Muscle of back (tissue), 13 donors: ENCODE measurements at places on chromosomes 16 and 17.

- no peak for DNase-seq
Observed at GRCh38 chr17:3890878-3891219, 2.0 kb downstream of the CAMKK1 start.

DNA sequence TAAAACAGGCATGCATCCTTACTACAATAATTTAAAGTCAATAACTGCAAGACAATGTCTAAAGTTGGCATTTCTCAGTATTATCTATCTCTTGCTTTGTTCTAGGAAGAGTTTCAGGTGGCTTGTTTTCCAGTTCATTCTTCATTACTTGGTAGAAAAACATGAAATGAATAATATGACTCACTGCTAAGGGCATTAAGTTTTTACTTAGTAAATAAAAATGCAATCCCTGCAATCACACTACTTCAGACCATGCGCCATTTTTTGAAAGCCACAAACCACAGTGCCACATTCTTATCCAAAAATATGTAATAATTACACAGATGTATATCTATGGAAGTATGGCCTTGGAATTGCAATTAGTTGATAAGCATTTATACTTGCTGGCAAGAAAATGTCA lies 55.4 kb downstream of the CREBBP start:
- DNase-seq = no peak

DNA sequence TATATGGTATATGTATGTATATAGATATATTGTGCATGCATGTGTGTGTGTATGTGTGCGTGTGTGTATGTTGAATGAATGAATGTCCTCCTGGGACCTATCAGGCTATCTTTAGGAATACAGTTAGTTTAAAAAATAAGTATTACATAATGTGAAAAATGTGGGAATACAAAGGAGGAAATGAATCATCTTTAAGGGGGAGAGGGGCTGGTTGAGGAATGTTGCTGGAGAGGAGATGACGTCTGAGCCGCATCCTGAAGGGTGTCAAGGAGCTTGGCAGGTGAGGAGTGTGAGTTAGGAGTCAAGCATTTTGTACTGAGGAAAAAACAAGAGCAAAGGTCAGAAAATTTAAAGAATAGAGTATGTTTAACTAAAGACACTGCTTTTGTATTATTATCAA lies 62.4 kb upstream of the NLK start:
- DNase-seq = peak; percentile 35

DNA sequence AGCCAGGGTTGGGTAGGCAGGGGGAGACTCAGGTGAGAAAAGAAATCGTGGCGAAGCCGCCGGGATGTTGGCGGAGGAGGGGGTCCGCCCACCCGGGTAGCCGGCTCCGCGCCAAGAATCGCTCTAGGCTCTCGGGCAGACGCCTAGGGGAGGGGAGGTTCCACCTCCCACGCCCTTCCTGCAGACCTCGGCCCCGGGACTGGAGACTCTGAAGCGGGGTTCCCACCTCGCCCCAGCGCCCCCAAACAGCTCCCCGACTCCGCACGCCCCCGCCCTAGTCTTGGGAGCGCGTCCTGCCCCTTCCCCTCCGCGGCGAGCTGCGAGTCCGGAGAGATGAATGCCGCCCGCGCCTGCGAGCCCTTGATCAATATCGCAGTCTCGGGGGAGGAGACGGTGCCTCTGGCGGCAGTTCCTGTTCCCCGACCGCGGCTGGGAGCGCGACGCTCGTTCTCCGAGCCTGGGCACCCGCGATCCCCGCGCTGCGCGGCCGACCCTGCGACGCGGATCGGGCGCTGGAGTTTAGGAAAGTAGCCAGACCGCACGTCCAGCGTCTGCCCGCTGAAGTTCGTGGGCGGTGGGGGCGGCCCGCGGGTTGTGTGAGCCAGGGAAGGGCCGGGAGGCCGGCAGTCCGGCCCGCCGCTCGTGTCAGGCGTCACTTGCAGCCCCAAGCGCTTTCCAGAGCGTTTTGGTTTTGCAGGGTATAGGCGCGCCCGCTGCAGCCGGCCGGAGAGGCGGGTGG lies 790 bp downstream of the CRHR1 start:
- no peak for DNase-seq

DNA sequence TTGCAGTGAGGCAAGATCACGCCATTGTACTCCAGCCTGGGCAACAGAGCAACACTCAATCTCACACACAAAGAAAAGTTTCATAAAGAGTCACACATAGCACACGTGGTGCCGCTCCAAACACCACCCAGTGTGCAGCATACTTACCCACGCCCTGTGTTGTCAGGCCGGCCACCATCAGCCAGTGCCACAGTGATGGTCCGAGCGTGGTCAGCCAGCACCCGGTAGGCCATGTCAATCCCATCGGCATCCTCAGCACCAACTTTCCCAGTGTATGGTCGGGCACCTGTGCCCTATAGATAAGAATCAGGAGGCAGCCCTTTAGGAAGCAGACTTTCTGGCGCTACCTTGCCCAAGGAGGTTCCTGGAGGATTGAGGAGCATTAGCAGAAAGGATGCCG lies 17.7 kb upstream of the EXOSC6 start:
- no peak for DNase-seq

GRCh38 chr17:6677158-6677831 lies 25.7 kb downstream of the C17orf100 start:
- DNase-seq = peak; percentile 19

DNA sequence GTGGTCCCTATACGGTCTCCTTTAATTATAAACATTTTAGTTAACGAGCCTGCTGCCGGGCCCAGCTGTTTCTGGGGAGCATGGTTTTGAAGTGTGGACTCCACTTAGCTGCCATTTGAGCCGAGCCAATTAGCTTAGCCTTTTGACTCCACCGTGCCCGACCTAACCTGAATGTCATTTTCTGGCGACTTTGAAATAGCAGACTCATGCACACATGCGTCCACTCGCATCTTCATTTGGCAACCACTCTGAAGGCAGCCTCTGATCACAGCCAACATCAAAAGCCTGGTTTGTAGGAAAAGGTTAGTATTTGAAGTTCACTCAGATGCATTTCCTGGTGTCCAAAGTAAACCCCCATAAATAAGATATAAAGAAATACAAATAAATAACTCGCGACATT lies 16.8 kb downstream of the AXIN2 start:
- no peak for DNase-seq

DNA sequence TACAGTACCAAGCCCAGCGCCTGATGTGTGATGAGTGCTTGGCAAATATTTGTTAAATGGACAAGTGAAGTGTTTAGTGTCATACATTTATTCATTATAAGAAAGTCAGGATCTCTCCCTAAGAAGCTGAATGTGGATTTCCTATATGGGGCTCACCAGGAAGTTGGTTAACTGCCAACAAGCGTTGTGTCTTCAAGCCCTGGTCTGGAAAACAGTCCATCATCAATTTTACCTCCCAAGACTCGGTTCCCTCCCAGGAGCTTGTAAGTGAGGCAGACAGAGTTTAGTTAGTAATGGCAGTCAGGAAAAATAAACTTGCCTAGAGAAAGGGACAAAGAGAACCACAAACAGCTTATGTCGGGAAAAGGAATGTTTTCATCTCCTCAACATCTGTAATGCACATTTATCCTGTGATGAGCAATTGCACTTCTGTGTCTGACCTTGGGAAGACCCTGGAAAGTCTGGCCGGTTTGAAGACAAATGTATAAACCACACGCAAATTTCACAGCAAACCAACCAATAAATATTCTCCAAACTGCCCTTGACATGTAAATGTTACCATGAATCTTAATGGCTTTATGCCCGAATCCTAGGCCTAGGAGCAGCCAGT lies 28.3 kb downstream of the C16orf95 start:
- DNase-seq = peak; percentile 79

- no peak for DNase-seq
Observed at GRCh38 chr17:35286120-35286781, 43.4 kb downstream of the SLFN5 start.

DNA sequence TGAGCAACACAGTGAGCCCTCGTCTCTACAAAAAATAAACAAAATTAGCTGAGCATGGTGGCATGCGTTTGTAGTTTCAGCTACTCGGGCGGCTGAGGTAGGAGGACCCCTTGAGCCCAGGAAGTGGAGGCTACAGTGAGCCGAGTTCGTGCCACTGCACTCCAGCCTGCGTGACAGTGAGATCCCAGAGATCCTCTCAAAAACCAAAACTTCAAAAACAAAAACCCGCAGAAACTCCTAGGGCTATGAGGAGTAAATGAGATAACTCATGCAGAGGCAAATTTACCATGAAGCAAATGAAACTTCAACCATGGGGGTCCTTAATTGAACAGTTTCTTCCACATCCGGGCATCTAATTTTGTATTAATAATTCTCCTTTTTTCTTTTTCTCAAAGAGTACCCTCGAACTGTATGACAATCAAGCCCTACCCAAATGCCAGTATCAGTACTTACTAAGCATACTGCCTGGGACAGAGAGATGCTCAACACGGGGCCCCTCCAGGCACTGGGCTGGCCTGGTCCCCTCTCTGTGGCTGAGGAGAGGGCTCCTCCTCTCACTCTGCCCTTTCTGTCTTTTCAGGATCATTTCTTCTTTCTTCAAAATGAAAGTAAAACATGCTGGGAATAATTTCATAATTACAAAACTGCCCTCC lies 789 bp upstream of the PIPOX start:
- DNase-seq = no peak

- no peak for DNase-seq
Observed at GRCh38 chr17:45929344-45929743, 35.0 kb downstream of the MAPT start.

GRCh38 chr17:80844418-80844990 lies 147.1 kb upstream of the CHMP6 start:
- no peak for DNase-seq
